ENCODE measurements at places on chromosomes 2 and 18. TPM values are rescaled to one million over a fixed set of nuclear protein-coding genes. Genes with fewer than 3 reads are reported as not detected.

DNA sequence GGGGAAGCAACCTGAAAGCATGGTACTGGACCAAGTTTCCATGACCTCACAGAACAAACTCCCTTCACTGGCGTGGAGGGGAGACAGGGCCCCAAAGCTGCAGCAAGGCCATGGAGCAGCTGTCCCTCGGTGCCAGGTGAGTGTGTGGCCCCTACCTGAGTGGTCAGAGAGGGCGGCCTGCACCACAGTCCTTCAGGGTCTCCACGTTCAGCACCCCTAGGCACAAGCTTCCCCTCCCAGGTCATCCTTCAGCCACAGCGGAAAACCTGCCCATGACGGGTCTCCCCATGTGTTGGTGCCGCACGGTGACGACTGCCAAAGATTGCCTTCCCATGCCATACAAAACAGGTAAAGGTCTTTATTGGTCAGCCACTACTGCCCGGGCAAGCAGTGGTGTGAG is 201.6 kb downstream of the MGAT5 start:
- no peak for DNase-seq

DNA sequence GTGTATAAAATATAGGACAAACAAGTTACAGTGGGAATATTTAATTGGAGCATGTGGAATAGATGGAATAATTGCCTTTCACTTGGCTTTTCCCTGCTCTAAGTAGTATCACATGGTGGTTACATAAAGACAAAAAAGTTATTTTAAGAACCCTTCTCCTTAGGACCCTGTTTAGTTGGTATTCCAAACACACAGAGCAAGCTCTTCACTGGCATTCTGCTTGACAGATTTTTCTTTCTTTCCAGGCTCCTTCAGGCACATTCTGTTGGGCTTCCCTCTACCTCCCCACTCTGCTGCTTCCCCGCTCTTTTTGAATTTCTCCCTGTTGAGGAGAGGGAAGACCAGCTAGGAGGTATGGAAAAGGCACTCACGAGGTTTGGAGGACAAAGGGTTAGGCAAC is 29.0 kb upstream of the DARS1 start:
- no peak for DNase-seq

DNA sequence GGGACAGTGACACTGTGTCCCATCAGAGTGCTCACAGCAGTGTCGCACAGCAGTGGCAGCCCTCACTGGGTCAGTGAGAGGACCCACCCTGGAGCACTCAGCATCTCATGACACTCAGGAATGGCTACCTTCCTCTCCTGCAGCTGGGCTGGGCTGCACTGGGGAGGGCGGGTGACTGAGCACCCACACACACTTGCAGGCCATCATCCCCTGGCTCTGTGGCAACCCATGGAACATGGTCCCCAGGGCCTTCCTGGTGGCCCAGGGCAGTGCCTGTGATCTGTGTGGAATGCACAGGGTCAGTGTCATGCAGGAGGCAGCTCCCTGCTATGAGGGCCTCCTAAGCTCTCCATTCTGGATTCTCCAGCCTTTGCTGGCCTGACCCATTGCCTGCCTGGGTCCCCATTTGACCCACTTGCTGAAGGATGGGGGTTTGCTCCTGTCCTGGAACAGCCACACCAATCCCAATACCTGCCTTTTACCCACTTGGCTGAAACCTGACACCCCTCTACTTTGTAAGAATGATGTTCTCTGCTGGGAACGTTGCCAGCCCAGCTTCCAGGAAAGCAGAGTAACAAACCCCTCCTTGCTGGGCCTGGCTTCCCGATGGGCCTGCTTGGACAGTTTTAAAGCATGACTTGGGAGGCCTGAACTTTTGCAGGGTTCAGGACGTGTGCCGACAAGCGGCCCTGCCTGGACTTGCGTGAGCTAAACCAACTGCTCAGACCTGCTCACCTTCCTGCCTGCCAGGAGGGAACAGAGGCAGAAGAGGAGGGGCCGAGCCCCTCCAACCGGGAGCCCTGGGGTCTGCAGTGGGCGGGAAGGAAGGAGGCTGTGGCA is 13.7 kb downstream of the HS6ST1 start:
- DNase-seq: peak; percentile 77

DNA sequence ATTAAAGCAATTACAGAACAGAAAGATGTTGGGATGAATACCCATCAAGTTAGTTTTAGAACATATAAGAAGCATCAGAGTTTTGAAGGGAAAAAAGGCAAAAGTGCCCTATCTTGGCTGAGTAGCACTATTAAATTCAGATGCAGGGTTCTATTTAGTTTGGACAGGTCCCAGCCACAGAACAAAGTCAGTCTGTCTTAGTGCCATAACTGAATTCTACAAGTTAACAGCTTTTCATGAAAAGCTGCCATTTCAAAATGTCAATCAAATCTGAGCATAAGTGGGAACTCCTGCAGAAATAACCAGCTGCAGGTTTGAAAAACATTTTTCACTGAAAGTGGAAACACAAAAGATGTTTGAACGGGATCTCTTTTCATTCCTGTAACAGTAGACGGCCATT is 160.4 kb downstream of the SRBD1 start:
- no peak for DNase-seq

DNA sequence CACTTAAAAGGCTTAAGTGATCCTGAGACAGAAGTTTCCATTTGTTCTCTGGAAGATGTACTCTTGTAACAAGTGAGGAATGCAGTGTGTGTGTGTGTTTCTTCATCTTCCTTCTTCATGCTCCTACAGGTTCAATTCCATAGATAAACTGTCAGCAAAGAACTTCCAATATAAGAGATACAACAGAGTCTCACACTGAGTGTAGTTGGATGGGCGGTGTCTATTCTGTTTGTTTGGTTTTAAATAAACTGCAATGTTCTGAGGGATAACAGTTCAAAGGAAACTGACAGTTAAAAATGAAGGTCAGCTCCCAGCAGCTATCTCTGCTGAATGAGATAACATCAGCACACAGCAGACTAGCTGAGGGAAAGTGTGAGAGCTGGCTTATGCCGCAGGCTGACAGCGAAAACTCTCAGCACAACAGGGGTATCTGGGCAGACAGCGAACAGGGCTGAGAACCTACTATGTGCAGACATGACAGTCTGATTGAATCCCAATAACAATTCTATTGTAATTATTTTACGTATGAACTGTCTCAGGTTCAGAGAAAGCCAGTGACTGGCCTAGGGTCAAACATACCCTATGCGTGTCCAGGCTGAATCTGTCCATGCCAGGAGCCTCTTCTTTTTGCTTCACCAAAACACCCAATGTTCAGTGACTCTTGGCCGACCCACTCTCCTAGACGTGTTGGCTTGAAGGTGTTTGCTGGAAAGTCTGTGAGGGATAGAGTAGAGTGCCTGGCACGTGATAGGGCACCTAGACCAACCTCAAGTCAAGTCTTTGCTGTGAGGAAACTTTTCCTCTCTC is 201.9 kb upstream of the TRIB2 start:
- DNase-seq: no peak

DNA sequence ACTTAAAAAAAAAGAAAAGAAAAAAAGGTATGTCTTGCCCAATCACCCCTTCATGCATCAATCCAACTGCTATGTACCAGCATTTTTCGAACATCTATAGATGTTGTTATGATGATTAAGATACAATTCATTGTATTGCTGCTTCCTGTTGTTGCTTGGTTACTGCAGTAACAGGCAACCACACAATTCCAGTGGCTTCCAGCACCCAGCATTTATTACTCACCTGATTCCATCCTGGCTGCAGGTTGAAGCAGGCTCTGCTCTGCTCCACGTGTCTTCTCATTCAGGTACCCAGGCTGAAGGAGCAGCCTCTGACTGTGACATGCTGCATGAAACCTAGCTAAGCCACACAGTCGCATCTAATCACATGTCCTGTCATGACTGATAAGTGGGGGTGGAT is 196.9 kb downstream of the INO80D start:
- DNase-seq: peak; percentile 81

SATB2 gene
- 14.5 TPM for total RNA-seq

GRCh38 chr18:63676526-63677323 is 15.0 kb upstream of the SERPINB3 start:
- peak; percentile 45 for DNase-seq

GRCh38 chr2:135965756-135966155 is 19.7 kb downstream of the DARS1 start:
- no peak for DNase-seq

- no peak for DNase-seq
These were observed 160.0 kb downstream of the OSR1 start for GRCh38 chr2:19198381-19198780.

DNA sequence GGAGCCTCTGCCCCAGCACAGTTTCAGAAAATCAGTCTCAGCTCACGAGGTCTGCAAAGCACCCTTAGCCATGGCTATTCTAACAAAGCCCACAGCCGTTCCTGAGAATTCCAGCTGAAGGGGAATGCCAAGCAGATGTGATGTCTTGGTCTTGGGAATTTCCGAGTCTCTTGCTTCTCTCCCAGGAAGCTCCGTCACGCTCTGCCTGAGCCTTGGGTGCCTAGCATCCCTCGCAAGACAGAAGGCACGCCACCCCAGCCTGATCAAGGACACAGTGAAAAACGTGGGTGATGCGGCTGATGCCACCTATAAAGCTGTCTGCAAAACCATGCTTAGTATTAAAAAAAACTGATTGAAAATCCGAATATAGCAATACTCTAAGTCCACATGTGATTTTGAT is 254.6 kb downstream of the SH3BP4 start:
- DNase-seq: no peak

DNA sequence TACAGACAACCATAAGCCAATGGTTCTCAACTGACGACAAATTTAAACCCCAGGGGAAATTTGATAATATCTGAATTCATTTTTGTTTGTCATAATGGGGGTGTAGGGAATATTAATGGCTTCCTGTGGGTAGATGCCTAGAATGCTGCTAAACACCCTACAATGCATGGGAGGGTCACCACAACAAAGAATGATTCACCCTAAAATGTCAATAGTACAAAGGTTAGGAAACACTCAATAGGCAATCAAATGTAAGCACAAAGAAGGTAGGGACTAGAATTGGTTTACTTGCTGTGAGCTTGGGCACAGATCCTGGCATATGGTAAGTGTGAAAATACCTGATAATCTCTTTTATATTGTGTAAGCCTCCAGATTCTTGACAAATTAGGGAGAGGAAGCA is 20.1 kb upstream of the FANCL start:
- DNase-seq: no peak

NEUROD1 gene
- not detected for total RNA-seq

- DNase-seq: no peak
These were observed 38.3 kb downstream of the AAK1 start for GRCh38 chr2:69605284-69605683.

DNA sequence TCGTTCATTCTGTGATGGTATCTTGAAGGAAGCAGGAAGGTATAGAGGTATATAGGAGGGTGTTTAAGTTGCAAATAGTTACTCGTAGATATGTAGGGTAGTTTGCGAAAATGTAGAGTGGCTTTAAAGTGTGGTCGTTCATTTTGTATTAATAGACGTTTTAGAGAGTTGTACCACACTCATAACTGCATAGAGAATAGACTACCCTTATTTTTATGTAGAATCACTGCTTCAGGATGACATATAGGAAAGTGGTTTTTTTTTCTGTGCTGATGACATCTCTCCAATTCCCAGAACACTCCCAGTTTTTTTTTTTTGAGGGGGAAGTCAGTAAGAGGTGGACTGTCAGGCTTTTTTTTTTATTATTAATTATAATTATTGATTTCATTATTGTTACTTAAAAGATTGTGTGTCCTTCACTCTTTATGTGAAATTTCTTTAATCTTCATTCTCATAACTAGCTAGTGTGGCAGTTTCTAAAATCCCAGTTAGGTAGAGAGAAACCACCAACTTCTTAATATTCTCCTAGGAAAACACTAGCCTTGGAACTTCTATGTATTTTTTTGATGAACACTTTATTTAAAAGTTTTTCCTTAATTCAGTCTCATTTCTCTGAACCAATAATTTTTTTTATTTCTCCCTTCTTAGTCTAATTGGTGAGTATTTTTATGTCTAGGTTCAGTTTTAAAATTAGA is 1.5 kb downstream of the ACTR3 start:
- DNase-seq: no peak

DNA sequence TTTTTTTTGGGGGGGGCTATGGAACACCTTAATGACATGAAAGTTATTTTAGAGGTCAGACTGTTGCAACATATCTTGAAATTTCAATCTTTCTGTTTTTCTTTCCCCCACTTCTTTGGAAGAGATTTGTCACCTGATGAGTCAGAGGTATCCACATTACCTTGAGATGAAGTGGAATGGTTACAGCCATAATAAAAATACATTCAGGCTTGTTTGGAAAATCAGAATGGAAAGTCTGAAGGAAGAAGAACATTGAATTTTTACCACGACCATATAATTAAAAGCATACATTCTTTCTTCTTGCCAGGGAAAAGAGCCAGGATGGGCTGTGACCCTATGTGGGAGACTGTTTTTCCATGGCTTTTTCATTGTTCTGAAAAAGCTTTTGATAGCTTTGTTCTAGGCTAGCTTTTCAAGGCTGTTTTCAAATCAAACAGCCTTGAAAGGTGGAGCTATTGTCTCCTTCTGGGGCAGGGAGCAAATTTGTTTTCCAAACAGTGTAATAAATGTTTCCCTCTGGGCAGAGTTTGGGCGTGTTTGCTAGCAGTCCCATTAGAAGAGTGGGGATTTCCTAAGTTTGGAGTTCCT is 2.3 kb upstream of the GTF3C3 start:
- DNase-seq: peak; percentile 47

RALB gene
- total RNA-seq: 48.3 TPM

TMEM198 gene
- total RNA-seq: 1.8 TPM

GRB14 gene
- 3.8 TPM for total RNA-seq

EFEMP1 gene
- 336 TPM for total RNA-seq

- DNase-seq: no peak
These were observed 61.5 kb downstream of the CIB4 start for GRCh38 chr2:26579723-26580040.

DNAJC5G gene
- total RNA-seq: not detected

DNA sequence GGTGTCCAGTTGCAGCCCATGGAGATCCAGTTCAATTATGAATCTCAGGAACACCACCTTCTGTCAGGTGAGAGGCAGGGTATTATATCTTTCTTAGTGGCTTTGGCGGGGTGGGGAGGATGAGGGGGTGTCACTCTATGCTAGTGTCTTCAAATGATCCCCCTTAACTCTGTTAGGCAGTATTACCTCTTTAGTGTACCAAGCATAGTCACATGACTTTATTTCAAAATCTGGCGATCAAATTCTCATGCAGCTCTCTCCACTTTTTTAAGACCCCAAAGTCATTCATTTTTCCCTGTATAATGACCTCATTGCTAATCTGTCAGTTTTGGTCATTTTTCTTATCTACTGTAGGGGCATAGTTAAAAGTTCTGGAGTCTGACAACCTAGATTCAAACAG is 1.1 kb upstream of the ZSCAN30 start:
- DNase-seq: no peak

DNA sequence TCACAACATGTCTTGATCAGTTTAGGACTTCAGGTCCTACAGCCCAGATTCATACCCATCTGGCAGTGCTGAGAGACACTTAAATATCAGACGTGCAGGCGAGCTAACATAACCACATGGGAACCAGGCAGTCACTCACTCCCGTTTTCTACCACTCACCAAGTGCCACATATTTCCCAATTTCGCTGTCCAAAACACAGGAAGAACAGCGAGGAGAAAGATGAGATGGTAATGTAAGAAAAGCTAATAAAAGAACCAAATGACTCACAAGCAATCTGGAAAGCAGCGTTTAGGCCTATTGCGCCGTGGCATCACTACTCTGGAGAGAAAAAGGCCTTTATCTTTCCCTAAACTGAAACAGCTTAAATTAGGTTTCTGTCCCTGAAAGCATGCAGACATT is 647.8 kb upstream of the SLC39A10 start:
- DNase-seq: peak; percentile 25

Data from HT1080 (cell line).